ENCODE measurements at places on chromosomes 11 and 22.

DNA sequence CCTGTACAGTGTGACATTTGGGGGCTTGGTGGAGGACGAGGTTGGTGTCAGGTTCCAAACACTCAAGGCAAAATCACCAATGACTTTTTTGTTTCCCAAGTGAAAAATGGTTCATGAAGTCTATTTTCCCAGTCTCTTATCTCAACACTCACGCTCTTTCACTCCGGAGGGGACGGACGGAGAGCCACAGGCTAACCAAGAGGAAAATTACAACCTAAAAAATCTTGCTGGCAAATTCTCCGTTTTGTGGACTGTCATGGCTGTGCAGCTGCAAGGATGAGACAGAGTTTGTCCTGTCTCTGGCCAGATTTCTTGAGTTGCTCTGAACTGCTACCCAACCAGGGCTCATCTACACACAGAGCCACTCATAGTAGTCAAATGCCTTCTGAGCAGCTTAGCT, 101.2 kb downstream of the ABTB2 start:
- DNase-seq, result peak; percentile 33

- no peak for DNase-seq
Measured at GRCh38 chr11:81907996-81908395, 825.7 kb downstream of the FAM181B start.

- no peak for DNase-seq
Measured at GRCh38 chr22:37229805-37230672, 14.0 kb downstream of the RAC2 start.

- DNase-seq, result no peak
Measured at GRCh38 chr11:128621601-128622501, 34.5 kb upstream of the ETS1 start.

DNA sequence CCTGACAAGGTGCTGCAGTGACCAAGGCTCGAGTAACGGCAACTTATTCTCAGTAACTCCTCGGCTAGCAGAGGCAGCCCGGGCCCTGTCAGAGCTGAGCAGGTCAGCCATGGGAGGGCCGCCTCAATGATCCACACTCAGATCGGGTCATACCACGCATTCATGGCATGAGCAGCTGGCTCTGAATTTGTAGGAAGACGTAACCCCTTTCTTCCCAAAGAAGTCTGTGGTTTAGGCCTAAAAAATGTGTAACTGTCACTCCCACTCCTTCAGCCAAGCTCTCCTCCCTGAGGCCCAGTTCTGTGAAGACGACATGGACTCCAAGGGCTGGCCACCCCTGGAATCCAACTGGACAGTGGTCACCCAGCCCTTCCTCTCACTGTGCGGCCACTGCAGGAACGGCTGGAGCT, 30.0 kb downstream of the PPP2R1B start:
- DNase-seq, result no peak

DNA sequence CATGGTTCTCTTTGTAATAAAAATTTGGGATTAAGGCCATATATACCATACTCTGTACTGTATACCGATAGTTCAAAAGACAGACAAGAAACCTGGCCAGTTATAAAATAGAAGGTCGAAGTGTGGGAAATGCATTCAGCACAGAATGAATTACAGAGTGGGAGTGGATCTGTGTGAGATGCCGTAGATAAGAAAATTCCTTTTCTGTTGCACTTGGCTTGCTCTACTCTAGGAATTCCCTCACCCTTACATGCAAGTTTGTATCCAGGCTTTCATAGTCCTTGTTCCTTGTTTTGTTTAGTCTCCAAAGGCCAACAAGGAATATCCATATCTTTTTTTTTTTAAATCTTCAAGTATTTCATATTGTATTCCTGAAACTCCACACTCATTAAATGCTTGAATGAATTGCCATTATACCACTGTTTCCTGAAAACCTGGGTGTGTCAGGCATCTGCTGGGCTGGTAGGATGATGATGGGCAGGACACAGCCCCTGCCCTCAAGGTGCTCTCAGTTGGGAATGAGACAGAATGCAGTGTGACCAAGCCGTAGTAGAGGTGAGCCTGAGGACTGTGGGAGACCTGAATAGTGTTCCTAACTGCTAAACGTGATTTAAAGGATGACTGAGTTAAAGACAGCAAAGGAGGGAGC, 53.5 kb downstream of the TEAD1 start:
- no peak for DNase-seq

DNA sequence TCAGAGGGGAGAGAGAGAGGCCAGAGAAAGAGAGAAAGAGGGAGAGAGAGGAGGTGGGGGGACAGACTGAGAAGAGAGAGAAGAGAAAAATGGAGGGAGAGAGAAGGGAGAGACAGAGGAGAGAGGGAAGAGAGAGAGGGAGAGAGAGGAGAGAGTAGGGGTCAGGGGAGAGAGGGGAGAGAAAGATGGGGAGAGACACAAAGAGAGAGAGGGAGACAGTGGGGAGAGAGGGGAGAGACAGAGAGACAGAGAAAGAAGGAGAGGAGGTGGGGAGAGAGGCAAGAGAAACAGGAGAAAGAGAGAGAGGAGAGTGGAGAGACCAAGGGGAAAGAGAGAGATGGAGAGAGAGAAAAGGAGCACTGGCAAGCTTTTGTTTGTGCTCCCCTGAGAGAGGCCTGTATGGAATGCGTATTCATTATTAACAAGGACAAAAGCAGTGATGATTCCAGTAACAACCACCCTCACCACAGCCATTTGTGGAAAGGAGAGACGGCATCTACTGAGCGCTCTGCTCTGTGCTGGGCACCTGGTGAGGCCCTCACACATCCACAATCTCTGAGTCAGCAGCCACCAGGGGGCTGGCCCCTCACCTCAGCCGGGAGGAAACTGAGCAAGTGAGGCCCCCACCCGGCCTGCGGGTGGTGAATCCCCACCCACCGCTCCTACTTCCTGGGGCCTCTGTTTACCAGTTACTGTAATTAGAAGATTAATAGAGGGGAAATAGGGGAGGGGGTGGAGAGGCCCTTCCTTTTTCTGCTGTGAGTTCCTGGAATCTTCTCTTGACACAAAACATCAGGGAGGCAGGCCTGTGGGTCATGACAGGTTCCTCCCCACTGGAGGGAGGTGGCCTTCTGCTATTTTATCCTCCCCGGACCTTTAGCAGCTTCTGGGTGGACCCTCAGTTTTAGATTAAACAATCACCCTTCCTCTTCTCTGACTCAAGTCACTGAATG, 14.6 kb upstream of the MIAT start:
- DNase-seq, result no peak

DNA sequence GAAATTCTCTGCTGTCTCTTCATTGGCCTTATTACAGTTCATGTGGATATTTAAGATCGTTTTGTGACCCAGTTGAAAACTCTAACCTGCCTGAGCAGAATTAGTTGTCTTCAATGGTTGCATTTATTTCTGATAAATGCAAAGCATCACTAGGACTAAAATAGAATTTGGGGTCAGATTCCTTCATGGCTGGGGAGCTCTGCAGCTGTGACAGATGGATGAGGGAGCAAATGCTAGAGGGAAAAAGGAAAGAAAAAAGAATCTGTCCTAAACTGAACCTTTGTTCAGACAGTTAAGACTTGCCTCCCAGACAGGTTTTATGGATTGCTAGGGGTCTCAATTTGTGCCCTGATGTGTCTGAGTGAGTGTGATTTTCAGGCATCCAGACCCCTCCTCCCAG, 113.0 kb downstream of the SYT9 start:
- DNase-seq, result no peak

DNA sequence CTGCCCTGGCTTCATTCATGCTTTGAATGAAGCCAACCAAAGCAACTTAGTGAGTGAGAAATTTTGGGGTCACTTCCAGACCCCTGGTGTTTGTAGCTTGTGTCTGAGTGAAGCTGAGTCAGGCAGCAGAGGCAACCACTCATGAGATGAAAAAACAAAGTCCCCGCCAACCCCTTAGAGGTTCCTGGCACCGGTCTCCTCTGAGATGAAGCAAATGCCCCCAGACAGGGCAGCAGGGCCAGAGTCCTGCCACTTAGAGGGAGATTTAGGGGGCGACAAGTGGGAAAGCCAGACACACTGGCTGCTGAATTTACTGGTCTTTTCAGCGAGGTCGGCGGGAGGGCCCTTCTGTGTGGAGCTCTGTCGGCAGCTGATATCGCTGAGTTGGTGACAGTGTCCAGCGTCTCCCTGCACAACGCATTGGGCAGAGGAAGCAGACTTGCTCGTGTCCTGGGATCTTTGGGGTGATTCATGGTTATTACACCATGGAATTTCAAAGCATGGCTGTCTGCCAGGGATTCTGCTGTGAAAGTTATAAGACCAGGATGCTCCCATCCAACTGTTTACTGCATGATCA, 482.6 kb downstream of the MIAT start:
- no peak for DNase-seq

DNA sequence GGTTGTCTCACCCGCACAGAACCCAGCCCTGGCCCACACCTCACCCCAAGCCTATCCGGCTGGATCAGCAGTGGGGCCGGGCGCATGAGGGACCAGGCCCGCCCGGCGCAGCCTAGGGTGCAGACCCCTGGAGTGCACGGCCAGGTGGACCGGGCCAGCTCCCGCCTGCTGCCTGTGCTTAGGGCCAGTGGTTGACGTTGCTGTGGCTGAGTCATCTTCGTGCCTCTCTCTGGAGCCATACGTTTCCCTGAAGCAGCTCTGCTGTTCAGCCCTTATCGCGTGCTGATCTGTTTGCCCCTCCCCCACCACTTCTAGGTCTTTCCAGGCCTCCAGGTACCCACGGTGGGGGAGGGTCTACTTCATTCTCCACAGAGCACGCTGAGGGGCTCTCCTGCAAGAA, 39.5 kb downstream of the CDKN1C start:
- no peak for DNase-seq

- DNase-seq, result no peak
Measured at GRCh38 chr22:19710020-19710768, 4.1 kb upstream of the SEPTIN5 start.

- DNase-seq, result no peak
Measured at GRCh38 chr11:78465169-78465942, 47.7 kb upstream of the GAB2 start.

GRCh38 chr11:60985991-60986915, 14.8 kb downstream of the CD6 start:
- no peak for DNase-seq

- DNase-seq, result no peak
Measured at GRCh38 chr11:120222916-120223315, 12.1 kb downstream of the OAF start.

DNA sequence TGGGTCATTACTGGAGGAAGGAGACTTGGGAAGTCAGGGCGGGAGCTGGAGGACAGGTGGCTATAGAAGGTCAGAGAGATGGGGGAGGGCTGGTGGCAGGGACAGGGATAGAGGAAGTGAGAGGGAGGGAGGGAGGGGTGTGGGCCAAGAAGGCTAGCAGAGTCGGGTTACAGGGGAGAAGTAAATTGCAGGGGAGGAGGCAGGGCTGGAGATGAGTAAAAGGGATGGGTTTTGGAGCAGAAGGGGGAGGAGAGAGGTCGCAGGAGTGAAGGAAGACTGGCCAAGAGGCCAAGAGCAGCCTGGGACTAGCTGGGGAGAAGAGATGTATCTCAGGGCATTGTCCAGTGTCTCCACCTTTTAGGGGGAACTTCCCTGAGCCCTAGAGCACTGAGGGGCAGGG, 33.0 kb downstream of the LRRC10B start:
- no peak for DNase-seq

GRCh38 chr22:44645083-44645482, 56.9 kb upstream of the PRR5 start:
- no peak for DNase-seq

DNA sequence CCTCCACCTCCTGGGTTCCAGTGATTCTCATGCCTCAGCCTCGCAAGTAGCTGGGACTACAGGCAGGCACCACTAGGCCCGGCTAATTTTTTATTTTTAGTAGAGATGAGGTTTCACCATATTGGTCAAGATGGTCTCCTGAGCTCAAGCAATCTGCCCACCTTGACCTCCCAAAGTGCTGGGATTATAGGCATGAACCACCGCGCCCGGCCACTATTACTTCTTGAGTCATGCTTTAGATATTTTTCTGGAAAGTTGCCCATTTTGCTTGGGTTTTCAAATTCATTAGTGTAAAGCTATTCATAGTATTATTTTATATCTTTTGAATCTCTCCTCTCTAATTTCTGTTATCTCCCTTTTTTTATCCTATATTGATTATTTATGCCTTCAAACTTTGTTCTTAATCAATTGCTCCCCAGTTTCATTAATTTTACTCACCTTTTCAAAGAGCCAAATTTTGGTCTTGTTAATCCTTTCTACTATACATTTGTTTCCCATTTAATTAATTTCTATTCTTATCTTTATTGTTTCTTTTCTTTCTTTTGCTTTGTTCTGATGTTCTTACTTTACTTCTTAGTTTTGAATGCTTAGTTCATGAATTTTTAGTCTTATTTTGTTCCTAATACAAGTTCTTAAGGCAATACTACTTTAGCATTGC, 10.3 kb upstream of the RAC2 start:
- no peak for DNase-seq

- no peak for DNase-seq
Measured at GRCh38 chr11:95512177-95512576, 277.4 kb downstream of the FAM76B start.

DNA sequence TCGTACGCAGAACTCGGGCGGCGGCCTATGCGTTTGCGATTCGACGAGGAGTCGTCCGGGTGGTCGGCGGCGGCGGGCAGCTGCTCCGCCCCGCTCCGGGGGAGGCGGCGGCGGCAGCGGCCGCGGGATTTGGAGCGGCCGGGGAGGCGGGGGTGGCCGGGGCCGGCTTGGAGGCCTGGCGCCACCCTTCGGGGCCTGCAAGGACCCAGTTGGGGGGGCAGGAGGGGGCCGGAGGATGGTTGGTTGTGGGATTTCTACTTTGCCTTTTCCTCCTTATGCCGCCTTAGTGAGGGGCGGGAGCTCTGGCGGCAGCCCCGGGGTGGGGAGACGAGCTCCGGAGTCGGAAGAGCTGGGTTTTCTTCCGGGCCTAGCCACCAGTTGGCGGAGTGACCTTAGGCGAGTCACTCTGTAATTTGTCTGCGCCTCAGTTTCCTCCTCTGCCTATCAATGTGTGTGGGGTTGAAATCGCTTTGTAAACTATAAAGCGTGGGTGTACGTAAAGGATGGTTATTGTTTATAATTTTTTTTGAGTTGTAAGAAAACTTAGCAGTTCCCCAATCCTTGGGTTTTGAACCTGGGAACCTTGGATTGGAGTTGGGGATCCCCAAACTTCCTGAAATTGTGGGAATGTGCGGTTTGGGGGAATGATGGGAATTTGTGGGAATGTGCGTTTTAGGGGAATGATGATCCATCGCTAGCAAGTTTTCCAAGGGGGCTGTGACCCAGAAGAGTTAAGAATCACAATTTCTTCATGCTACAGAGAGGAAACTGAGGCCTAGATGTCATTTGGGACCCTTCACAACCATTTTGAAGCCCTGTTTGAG, 679 bp downstream of the TUG1 start:
- DNase-seq, result no peak

GRCh38 chr11:47918882-47919495, 61.4 kb upstream of the PTPRJ start:
- DNase-seq, result no peak

GRCh38 chr11:70886256-70886655, 366.1 kb downstream of the SHANK2 start:
- no peak for DNase-seq

DNA sequence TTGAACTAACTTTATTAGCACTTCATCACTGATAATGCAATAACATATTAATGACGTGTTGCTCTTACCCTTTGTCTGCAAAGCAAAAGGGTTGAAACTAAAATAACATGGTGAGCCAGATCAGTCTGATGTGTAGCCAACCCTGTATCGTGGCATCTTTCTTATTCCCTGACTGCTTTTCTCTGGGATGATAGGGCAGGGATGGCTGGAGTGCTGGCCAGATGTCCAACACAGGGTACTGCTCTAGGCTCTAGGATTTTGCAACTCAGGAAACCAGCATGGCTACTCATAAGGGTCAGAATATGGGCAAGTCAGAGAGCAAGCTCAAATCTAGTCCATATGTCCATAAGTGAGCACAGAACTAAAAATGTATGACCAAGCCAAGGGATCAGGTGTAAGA, 129.1 kb downstream of the SLC17A6 start:
- DNase-seq, result no peak

All from NCI-H2171 (cell line).